ENCODE measurements at places on chromosomes 7 and 10. TPM values are rescaled to one million over a fixed set of nuclear protein-coding genes. Genes with fewer than 3 reads are reported as not detected.

- no peak for DNase-seq
Measured at GRCh38 chr7:143205560-143206293, 16.1 kb upstream of the TAS2R40 start.

GRCh38 chr10:451021-451471, 238.4 kb downstream of the DIP2C start:
- no peak for DNase-seq

GRCh38 chr10:61487506-61487905, 34.3 kb upstream of the TMEM26 start:
- DNase-seq, result no peak

- no peak for DNase-seq
Measured at GRCh38 chr7:27173956-27174873, at the start of gene HOXA10. Gene HOXA10 (minus strand): TSS chr7:27174320. CDS start chr7:27174306, 14 bp downstream.

- DNase-seq, result no peak
Measured at GRCh38 chr7:99679032-99679399, 780 bp downstream of the CYP3A5 start.

DNA sequence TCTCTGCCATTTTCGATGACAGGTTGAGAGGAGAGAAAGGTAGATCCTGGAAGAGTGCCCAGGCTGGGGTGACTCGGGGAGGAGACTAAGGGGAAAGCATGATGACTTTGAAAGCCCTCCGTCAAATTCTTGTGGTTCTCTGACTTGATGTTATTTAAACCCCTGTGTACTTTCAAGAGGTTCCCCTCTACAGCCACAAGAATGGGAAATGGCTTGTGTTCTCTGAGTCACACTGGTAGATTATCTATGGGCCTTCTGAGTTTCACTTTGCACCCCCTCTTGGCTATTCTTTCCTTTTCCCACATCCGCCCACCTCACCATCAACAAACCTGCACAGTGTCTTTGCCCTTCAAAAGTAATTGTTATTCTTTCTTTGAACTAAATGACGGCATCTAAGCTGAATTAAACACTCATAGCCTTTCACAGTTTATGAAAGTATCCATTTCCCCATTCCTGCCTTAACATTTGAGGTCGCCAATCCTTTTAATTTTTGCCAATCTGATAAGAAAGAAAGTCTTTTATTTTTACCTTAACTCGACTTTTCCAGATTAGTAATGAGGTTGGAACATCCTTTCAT, 24.1 kb downstream of the PRF1 start:
- no peak for DNase-seq

DNA sequence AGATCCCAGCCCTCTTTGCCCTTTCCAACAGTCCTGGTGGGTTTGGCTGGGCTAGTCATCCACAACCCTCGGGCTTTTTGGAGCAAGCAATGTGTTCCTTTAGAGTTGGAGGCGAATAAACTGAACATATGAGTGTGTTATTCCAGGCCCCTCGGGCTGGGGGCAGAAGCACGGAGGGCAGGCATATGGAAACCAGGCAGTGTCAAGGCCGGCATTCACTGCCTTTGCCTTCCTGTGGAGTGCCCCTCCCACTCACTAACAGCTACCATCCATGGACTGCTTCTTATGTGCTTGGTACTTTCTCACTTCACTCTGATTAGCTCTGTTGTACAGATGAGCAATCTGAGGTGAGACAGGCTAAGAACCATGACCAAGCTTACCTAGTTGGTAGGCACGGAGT, 53.9 kb upstream of the EFCAB10 start:
- no peak for DNase-seq

SLC16A12 gene
- 2.5 TPM for total RNA-seq

EXOC4 gene
- total RNA-seq, result 36.3 TPM

Measured in heart right ventricle (tissue), 16 donors.